ENCODE measurements at places on chromosomes 11 and 22.

DNA sequence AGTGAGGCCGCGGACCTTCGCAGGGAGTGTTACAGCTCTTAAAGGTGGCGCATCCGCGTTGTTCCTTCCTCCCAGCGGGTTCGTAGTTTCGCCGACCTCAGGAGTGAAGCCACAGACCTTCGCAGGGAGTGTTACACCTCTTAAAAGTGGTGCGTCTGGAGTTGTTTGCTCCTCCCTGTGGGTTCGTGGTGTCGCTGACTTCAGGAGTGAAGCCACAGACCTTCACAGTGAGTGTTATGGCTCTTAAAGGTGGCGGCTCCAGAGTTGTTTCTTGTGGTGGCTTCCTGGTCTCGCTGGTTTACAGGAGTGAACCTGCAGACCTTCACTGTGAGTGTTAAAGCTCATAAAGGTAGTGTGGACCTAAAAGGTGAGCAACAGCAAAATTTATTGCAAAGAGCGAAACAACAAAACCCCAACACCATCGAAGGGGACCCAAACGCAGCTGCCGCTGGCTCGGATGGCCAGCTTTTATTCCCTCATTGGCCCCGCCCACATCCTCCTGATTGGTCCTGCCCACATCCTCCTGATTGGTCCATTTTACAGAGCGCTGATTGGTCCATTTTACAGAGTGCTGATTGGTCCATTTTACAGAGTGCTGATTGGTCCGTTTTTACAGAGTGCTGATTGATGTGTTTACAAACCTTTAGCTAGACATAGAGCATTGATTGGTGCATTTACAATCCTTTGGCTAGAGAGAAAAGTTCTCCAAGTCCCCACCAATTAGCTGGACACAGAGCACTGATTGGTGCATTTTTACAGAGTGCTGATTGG lies 1.2 kb upstream of the TMEM45B start:
- DNase-seq = peak; percentile 85

GRCh38 chr11:44282620-44283019 lies 27.3 kb downstream of the ALX4 start:
- no peak for DNase-seq

DNA sequence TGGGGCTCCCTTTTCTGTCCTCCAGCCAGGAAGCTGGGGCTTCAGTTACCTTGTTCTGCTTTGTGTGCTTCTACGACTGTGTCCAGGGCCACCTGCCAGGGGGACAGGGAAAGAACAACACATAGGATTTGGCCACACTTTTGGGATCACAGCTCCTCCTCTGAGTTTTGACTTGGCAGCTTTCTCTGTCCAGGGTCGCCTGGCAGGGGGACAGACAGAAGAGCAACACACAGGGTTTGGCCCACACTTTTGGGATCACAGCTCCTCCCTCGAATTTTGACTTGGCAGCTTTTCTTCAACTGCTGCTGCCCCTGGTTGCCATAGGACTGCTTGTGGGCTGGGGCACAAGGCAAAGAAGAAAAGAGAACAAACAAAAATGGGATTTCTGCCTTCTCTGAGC lies 19.1 kb downstream of the INCENP start:
- no peak for DNase-seq

GRCh38 chr11:130478204-130478701 lies 29.8 kb downstream of the ADAMTS15 start:
- DNase-seq = no peak

GRCh38 chr22:44658311-44658953 lies 43.6 kb upstream of the PRR5 start:
- no peak for DNase-seq

- DNase-seq = no peak
These were observed 21.1 kb downstream of the MACROD1 start for GRCh38 chr11:64144587-64145472.

DNA sequence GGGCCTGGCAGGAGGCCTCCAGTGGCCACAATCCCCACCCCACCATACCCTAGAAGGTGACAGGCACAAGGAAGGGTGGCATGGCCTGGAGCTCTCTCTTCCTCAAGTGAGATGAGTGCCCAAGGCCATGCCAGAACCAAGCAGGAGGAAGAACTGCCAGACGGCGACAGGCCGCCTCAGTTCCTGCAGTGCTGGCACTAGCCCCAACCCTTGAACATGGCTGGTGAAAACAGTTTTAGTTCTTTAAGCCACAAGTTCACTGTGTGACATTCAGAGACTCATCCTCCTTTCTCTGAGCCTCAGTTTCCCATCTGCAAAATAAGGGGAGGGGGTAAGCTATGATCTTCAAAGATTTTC lies 9.8 kb downstream of the CHRDL2 start:
- DNase-seq = no peak

DNA sequence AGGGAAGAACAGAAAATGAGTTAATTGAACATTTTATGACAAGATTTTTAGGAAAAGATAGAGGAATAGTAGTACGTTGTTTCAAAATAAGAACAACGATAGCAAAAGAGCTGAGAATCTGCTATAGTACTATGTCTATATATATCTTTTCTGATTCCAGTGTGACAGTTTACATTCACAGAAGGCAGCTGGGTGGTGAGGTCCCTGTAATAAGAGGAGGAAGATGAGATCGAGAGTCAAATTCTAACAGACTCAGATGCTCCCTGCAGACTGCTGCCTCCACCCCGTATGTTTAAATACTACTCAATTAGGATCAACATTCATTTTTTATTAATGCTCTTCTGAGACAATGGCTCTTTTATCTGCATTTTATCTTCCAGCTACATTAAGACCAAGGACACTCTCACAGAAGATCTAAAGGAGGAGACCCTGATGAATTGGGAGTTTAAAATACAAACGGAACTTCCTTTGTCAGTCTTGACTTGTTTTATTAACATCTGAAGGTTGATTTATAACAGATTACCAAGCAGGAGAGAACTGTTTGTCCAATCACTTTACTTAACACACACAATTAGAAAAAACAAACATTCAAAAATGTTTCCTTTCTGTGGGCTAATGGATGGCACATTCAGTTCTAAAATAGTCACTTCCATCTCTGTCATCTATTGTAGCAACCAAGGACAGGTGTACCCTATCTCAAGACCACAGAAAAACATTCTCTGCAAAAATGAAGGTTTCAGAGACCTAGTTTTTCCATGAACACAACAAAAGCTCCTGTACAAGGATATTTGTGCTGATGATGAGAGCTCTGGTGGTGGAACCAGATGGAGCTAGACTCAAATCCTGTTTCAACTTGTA lies 240.2 kb downstream of the CADM1 start:
- no peak for DNase-seq

DNA sequence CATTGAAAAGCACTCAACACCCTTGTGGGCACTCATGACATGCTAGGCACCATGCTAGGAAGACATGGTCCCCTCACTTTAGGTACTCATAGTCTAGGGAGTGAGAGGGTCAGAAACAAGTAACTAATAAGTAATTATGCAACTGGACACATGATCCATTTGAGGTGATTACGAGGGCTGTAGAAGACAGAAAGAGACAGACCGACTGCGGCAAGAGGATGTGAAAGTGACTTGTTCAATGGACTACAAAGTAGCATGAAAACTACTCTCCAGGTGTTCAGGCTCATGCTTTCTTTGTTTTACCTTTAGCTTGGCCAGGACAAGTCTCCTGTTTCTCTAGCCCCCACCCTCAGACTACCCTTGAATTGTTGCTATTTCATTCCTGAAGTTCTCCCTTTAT lies 310.8 kb upstream of the SORL1-AS1 start:
- no peak for DNase-seq

DNA sequence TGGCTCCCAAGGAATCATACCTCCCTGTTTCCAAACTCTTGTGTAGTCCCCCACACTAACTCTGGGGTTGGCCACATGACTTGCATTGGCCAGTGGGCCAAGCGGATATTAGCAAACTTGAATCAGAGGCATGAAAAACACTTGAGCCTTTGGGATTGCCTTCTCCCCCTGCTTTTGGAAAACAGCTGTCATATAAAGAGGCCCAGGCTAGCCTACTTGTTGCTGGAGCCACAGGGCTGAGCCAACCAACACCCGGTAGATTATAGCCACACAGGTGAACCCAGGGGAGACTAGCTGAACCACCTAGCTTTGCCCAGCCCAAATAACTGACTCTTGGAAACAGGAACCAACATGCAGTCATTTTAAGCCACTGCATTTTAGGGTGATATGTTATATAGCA lies 354.8 kb downstream of the TENM4 start:
- no peak for DNase-seq

GRCh38 chr11:29395555-29396072 lies 621.2 kb downstream of the KCNA4 start:
- DNase-seq = no peak

GRCh38 chr11:83599066-83599465 lies 312.9 kb upstream of the CCDC90B start:
- DNase-seq = no peak

DNA sequence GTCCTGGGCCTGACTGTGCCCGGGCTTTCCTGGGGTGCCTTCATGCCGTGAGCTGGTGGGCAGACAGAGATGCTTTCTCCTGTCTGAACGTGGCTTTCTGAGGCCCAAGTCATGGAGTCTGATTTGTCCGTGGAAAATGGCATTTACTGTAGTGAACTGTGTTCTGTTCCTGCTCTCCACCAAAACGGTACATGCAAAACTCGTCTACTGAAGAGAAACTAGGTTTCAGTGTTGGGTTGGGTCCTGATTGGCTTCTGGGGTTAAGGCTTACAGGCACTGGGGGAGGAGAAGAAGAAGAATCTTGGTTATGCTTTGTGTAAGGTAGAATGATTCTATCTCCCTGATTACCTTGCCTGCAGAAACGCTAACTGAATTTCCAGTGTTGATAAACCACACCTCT lies 541.7 kb downstream of the NTM start:
- DNase-seq = no peak

DNA sequence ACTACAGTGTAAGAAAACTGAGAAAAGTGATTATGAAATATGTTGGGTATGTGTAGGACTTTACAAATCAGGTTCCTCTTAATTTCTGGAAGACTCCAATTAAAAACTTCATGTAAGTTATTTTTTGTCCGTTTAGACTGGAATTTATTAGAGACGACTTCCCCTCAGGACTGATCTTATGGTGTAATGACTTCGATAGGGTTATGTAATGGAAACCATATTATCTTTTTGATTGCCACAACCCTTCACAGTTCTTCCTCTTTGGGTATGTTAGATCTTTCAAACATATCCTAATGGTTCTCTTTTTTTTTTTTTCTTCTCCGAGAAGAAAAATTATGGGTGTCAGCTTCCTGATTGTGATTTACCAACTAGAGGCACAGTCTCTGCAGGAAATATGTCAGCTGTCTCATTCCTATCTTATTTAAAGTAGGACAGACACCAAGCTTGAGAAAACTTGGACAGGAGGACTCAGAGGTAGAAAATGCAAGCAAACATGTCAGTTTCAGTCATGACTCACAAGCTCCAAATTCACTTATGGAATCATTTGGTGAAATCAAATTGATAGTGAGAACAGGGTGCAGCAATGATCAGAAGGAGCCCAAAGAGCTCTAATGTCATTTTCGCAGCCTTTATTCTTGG lies 11.1 kb upstream of the LDLRAD3 start:
- no peak for DNase-seq

GRCh38 chr11:111652184-111652583 lies 49.9 kb downstream of the SIK2 start:
- no peak for DNase-seq

- DNase-seq = no peak
These were observed 34.4 kb upstream of the PPARA start for GRCh38 chr22:46115755-46116490.

DNA sequence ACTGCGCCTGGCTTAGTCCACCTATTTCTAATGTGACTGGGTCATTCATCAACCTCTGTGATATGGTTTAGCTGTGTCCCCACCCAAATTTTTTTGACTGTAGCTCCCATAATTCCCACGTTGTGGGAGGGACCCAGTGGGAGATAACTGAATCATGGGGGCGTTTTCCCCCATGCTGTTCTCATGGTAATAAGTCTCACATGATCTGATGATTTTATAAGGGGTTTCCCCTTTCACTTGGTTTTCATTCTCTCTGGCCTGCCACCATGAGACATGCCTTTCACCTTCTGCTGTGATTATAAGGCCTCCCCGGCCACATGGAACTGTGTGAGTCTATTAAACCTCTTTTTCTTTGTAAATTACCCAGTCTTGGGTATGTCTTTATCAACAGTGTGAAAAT lies 8.7 kb downstream of the CENATAC start:
- no peak for DNase-seq

GRCh38 chr11:46850829-46851380 lies 4.8 kb upstream of the CKAP5 start:
- no peak for DNase-seq

- no peak for DNase-seq
These were observed 13.2 kb upstream of the RGL4 start for GRCh38 chr22:23677701-23677995.

DNA sequence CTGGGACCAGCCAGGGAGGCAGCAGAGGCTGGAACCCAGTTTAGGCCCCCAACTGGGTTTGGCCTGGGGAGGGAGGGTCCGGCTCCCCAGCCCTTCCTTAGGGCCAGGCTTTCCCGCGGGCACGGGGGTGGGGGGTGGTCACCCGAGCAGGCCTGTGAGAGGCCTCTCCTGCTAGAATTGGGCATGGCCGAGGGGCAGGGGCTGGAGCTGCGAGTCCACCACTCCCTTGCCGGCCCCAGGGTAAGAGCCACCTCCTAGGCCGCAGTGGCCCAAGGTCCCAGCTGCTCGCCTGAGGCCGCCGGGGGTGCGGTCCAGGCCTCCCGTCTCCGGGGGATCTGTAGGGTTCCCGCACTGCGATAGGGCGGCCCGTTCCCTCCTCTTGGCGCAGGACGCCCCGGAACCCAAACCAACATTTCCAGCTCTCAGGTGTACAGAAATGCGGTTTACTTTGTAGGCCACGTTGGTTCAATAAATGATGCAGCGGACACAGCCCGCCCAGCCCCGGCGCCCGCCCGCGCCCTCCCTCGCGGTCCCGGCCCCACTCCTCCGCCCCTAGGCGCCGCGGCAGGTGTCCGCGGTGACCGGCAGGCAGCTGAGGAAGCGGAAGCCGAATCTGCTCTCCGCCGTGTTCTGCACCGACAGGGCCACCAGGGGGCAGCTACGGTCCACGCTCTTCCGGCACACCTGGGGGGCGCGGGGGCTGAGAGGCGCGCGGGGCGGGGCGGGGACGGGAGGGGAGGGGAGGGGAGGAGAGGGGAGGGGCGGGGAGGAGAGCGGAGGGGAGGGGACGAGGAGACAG lies 5.9 kb downstream of the LMNTD2 start:
- peak; percentile 79 for DNase-seq

DNA sequence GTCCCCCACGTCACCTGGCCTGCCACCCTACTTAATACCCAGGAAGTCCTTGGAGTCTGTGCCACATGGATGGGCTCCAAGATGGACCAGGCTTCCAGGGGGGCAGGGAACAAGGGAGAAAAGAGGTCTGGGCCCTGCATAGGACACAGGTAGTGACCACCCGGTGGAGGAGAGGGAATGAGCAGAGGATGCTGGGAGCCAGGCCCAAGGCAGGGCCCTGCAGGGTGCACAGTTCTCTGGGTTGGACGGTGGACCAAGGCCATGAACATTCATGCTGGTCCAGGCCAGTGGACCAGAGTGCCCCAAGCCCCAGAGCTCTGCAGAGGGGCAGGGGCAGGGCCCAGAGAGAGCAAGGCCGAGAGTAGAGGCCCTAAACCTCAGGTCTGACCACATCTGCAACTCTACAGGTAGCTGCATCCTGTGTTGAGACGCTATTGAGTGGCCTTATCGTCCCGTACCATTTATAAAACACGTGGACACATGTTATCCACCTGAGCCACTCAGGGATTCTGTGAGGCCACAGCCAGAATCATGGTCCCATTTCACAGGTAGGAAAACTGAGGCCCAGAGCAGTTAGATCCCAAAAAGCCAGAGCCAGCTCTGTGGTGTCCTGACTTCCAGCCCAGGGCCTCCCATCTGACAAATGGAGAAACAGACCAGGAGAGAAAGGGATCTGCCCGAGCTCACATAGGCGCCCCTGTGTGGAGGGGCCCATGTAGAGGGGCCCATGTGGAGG lies 46.4 kb downstream of the IGLL5 start:
- no peak for DNase-seq
